ENCODE measurements at places on chromosomes 1 and 21. TPM values are rescaled to one million over a fixed set of nuclear protein-coding genes. Genes with fewer than 3 reads are reported as not detected.

DNA sequence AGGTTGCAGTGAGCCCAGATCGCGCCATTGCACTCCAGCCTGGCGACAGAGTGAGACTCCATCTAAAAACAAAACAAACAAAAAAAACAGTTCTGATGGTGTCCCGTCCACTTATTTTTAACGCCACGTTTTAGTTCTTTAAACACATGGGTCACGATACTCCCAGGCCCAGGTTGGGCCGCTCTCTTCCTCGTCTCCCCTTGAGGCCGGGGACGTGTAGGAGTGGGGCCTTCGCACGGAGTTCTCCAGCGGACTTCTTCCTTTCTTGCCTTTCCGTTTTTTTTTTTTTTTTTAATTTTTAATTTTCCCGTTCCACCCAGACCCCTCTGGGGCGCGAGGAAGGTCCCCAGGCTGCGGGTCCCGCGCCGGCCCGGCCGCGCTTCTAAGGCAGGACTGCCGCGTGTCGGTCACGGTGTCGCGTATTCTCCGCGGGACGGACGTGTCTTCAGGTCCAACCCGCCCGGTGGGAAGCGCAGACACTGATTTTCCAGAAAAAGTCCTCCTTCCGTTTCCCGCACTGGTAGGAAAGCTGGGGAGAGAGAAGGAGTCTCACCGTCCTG, 47.5 kb upstream of the SLC19A1 start:
- no peak overlapping the region for H3K27ac ChIP-seq
- H3K4me3 ChIP-seq: peak overlapping the region; percentile 41
- peaks cover 7% of the 10 kb centered on the region for H3K36me3 ChIP-seq
- no peak for DNase-seq
- H3K4me1 ChIP-seq: peaks cover 20% of the 10 kb centered on the region

PDC gene
- total RNA-seq: not detected

DNA sequence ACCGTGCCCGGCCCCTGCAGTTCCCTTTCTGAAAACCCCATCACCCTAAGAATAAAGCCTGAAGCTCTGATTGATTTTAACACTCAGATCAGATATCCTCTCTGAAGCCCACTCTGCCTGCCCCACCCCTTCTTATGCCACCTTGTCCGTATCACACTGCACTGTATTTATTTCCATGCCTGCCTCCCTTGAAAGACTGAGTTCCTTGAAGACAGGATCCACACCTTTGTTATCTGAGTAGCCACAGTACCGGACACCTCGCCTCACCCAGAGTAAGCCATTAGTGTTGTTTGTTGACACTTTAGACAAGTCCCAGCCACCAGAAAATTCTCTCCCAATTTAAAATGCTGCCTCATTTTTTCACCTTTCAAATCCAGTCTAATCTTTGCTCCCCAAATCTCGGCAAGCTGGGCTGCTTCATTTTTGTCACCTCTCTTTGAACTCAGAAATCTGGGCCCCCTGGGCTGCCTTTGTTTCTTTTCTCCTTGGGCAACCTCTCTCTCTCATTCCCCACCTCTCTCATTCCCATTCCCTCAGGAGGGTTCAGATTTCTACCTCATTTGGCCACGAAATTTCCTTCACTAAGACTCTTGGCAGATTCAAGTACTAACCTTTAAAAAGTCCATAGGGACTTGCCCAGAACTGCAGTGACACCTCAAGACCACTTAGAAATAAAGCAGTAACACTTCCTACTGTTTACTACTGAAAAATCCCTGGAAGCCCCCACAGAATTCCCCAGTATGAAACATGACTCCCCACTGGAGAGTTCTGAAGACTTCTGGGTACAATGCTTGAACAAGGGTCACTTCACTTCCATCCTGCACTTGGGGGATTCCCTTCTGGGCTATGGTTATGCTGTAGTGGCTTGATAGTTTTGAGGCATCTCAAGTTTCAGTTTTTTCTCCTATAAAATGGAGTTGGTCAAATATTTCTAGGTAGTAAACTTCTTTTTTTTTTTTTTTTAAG, 8.7 kb upstream of the PPP1R15B start:
- H3K4me3 ChIP-seq: no peak overlapping the region
- peaks cover 4% of the 10 kb centered on the region for H3K36me3 ChIP-seq
- peaks cover 34% of the 10 kb centered on the region for H3K4me1 ChIP-seq
- H3K27me3 ChIP-seq: no peaks in the 10 kb centered on the region
- H3K27ac ChIP-seq: no peak overlapping the region
- DNase-seq: no peak

DNA sequence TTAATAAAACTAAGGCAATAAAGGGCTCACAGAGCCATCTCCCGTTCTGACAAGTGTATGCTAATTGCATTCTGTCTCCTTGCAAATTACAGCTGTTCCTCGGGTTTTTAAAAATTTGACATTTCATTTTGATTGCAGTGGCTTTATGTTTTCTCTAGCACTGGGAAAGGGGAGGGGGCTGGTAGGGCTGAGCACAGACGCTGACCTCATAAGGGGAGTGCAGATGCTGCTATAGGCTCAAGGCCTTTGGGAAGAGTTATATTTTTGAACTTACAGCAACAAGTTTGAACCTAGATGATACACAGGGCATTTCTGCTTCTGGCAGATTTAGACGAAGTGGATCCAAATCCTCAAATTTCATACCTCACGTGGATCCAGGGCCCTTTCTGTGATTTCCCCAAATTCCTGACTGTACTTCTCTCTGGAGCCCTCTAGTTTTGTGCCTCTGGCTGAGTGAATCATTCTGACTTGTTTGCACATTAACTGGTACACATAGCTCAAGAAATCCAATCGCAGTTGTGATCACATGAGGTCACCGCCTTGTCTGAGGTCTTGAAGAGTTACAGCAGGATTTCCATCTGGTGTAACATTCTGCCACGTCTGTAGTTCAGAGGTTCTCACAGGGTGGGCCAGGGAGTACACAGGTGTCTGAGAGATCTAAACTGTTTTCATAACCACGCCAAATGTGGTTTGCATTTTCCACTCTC, 230.3 kb downstream of the C1orf94 start:
- DNase-seq: no peak
- H3K27me3 ChIP-seq: peaks cover 2% of the 10 kb centered on the region
- no peak overlapping the region for H3K4me3 ChIP-seq
- H3K27ac ChIP-seq: no peak overlapping the region
- H3K4me1 ChIP-seq: no peaks in the 10 kb centered on the region
- H3K36me3 ChIP-seq: no peaks in the 10 kb centered on the region

- H3K36me3 ChIP-seq: no peaks in the 10 kb centered on the region
- H3K27me3 ChIP-seq: no peaks in the 10 kb centered on the region
- no peaks in the 10 kb centered on the region for H3K4me1 ChIP-seq
- H3K4me3 ChIP-seq: no peak overlapping the region
- no peak overlapping the region for H3K27ac ChIP-seq
Observed at GRCh38 chr1:95049935-95050334, 22.8 kb downstream of the ALG14 start.

GRCh38 chr1:36847186-36847585, 187.1 kb downstream of the GRIK3 start:
- no peaks in the 10 kb centered on the region for H3K4me1 ChIP-seq
- peaks cover 4% of the 10 kb centered on the region for H3K27me3 ChIP-seq
- no peak overlapping the region for H3K4me3 ChIP-seq
